C1 segment of cervical spinal cord (tissue), 14 donors: ENCODE measurements at places on chromosomes 7 and 10.

GRCh38 chr7:124879103-124879502, 50.5 kb downstream of the POT1 start:
- DNase-seq: no peak

GRCh38 chr7:114243646-114244045, 171.0 kb upstream of the FOXP2 start:
- DNase-seq: no peak

DNA sequence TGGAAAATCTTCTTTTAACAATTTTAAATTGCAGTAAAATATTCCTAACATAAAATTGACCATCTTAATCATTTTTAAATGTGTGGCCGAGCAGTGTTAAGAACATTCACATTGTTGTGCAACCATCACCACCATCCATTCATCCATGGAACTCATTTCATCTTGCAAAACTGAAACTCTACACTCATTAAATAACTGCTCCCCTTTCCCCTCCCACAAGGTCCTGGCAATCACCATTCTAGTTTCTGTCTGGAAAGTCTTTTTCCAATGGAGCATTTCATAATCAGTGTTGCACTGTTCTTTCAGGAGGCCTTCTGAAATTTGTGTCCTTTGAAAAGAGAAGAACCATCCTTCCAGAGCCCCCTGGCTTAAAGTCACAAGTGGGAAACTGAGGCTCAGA, 233.1 kb downstream of the PLXNA4 start:
- DNase-seq: no peak

- no peak for DNase-seq
Observed at GRCh38 chr7:68694656-68695055, 903.6 kb upstream of the AUTS2 start.

GRCh38 chr10:101161494-101162299, 30.6 kb downstream of the TLX1 start:
- DNase-seq: peak; percentile 2
